ENCODE measurements at places on chromosomes 2 and 18.

DNA sequence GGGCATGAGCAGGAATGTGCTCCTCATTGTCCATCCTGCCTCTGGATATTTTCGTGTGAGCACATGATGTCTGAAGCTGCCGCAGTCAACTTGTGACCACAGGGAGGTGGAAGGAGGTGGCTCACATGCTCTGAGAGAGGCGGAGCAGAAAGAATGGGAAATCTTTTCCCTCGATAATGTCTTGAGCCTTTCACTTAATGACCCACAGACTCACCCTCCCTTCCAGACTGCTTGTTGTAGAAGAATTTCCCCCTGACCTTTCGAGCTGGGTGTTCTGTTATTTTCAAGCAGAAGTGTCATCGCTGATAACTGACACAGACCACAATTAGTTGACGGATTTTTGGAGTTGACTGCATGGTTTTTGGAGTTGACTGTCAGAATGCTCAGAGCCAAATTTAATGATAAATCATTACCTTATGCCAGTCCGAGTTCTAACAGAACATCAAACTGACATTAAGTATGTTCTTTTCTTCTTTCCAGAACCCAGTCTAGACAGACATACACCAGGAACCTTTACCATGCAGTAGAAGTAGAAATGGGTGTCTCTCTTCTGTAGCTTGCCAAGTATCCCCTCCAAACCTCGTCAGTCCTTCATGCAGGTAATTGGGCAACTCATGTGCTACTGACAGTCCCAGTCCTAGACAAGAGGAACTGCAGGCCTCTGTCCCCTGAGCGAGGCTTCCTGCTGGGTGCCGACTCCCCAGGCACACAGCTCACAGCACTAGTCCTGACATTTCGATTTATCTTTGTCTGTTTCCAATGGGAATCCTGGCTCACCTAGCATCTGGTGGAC lies 29.4 kb upstream of the RTTN start:
- no peak for DNase-seq

DNA sequence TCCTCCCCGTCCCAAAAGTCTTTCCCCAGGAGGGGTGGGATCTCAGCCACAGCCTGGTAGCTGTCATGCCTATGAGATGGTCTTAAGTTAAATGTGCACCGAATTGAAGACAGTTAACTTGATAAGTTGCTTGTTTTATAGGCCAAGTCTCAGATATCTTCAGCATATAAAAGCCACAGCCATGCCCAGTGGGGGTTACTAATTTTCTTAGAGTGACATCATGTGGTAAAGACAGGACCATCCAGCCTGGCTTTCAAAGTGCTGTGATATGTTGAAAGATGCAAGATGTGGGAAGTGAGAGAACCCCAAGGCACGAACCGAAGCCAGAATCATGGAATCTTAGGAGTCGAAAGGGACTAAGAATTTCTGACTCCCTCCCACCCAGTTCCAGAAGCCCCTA lies 42.1 kb upstream of the FAM124B start:
- no peak for DNase-seq

- DNase-seq: no peak
Observed at GRCh38 chr2:24907116-24907515, 12.9 kb downstream of the ADCY3 start.

DNA sequence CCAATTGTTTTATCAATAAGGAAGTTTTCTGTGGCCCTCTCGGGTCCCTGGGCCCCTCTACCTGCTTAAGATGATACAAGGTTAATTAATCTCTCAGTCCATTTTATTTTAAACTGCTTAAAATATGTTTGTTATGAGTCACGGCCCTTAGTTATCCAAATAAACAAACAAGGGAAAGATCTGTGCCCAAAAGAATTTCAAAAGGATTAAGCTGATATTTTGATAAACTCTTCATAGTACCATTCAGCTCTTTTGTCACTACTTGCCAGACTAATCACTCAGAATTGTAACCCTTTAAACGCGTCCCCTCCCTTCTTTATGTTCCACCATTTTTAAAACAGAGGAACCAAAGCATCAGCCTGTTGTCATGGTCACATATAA lies 144.7 kb upstream of the STK17B start:
- DNase-seq: no peak

Data from activated CD4-positive, alpha-beta T cell treated with anti-CD3 and anti-CD28 coated beads, Interleukin-2, amount 50 U/mL, for 16 hours (primary cell).